ENCODE measurements at places on chromosomes 5 and 9.

- DNase-seq = no peak
These were observed 231.4 kb downstream of the PDE4D start for GRCh38 chr5:59661954-59662615.

- DNase-seq = peak; percentile 83
These were observed 12.5 kb upstream of the EXOSC2 start for GRCh38 chr9:130680836-130681768.

DNA sequence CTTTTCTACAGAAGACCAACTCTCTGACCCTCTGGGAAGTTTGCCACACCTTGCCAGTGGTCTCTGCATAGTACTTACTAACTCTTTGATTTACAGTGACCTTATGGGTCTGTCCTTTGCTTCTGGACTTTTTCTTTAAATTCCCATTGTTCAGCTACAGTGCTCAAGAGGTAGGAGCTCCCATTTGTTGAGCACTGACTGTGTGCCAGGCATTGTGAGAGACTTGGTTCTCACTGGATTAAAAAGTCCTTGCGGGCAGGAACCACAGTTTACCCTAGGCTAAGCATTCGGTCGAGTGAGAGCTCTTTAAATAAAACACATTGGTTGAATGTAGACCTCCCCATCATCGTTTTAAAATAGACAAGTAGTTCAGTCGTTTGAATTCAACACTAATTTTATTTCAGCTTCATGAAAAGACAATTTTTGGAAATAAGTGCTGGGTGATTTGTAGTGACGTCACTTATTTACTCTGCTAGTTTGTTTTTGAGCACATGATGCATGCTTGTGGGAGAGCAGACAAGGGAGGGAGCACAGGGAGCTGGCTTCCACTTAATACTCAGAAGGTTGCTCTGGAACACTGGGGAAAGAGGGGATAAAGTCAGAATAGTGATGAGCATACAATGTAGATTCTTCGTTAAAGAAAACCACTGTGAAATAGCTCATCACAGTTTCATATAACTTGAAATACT, 27.1 kb downstream of the RASGRF2 start:
- DNase-seq = no peak

- peak; percentile 6 for DNase-seq
These were observed 25.9 kb downstream of the SUSD1 start for GRCh38 chr9:112149211-112149610.

- peak; percentile 22 for DNase-seq
These were observed 109.8 kb upstream of the NMUR2 start for GRCh38 chr5:152514827-152515397.

DNA sequence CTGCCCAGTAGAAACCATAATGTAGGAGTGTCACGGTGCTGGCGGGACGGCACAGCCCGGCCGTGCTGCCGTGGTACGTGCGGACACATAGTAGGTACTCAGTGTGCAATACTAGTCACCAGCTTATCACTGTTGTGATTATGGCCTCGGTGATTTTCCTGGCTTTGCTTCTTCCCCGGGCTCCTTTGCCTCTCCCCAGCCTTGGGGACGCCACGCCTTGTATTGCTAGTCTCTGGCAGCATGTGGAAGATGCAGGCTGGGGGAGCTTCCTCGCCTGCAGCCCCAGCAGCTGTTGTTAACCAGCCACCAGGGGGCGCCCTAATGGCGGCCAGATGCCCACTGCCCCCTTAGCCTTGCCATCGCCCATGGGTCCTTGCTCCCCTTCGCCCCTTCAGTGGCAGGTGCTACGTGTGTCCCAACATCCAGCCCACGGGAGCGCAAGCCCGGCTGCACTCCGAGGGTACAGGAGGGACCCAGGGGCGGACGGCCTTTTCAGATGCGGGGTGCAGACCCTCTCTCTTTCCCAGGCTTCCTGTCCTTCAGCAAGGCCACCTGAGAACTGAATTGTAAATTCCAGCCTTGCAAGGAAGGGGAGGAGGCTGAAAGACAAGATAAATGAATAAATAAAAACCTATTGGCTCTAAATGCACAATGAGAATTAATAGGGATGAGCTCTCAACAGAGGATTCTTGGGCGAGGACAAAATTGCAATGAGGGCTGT, 8.0 kb downstream of the NTNG2 start:
- peak; percentile 58 for DNase-seq

- no peak for DNase-seq
These were observed 583.6 kb downstream of the TMEM38B start for GRCh38 chr9:106277966-106278365.

GRCh38 chr5:10167806-10168205, 81.9 kb downstream of the ATPSCKMT start:
- no peak for DNase-seq

- no peak for DNase-seq
These were observed 67.0 kb upstream of the DAB2IP start for GRCh38 chr9:121584421-121584820.

GRCh38 chr5:73233461-73234203, 60.6 kb downstream of the TMEM174 start:
- DNase-seq = no peak

GRCh38 chr5:125199968-125200865, 453.8 kb upstream of the ZNF608 start:
- no peak for DNase-seq

GRCh38 chr9:15116130-15116580, 190.9 kb downstream of the TTC39B start:
- DNase-seq = no peak

GRCh38 chr5:160638161-160638742, 213.8 kb downstream of the ATP10B start:
- no peak for DNase-seq

GRCh38 chr9:3281399-3281798, 244.4 kb downstream of the RFX3 start:
- DNase-seq = no peak
